Mucosa of gallbladder (tissue), 1 donor: ENCODE measurements at places on chromosomes 7 and 10.

GRCh38 chr7:45404622-45405021 lies 169.5 kb upstream of the ADCY1 start:
- no peak for DNase-seq

DNA sequence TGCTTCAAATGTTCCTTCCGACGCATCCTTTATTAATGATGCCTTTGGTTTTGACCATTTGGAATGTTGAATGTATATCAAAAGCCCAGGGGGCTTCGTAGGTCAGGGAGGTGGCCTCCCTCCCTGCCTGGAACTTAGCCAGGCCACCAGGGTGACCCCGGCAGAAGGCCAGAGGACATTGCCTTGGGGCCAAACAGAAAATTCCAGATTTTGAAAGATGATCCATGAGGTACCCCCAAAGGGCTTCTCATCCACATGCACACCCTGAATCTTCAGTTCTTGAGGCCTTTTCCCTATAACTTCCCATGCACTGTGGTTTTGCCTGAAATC lies 171.7 kb downstream of the ADAM12 start:
- no peak for DNase-seq

DNA sequence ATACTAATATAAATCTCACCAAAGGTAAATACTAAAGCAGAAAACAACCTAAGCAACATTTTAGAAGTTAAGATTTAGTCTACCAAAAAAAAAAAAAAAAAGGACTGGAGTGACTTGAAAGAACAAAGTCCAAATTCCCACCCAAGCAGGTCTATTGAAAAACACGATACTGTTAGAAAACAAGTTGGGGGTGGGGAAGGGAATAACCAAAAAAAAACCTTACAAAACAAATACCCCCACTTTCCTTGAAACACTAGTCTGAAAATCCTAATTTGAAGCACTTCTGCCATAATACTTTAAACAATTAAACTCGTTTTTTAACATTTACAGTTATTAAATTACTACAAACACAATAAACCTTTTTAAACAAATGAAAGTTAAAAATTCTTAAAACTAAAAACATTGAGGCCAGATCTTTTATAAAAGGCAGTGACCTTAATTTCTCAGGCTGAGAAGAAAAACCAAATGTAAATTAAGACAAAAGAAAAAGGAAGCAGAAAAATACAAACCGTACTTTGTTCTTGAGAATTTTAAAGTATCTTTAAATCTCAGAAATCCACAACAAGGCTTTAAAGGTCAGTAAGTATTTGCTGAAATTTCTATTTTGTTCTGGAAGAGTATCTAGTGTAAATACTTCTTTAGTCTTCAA lies 135.1 kb downstream of the NRBF2 start:
- no peak for DNase-seq

DNA sequence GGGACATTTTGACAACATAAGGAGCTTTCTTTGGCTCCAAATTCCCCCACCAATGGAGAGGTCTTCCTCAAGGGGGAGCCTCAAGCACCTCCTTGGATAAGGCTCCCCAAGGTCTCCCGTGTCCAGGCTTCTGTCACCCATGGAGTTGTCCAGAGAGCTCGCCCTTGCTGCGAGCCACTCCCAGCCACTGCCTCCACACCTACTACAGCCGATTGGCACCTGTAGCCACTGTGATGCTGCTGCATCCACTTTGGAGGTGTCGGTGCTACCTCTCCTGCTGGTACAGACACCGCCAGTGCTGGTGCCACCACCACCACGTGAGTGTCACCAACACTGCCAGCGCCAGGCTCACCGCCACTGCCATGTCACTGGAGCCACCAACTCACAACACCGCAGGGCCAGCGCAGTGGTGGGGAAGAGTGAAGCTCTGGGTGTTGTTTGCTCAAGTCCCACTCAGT lies 22.1 kb upstream of the ENO4 start:
- no peak for DNase-seq
